ENCODE measurements at places on chromosomes 16 and 17.

DNA sequence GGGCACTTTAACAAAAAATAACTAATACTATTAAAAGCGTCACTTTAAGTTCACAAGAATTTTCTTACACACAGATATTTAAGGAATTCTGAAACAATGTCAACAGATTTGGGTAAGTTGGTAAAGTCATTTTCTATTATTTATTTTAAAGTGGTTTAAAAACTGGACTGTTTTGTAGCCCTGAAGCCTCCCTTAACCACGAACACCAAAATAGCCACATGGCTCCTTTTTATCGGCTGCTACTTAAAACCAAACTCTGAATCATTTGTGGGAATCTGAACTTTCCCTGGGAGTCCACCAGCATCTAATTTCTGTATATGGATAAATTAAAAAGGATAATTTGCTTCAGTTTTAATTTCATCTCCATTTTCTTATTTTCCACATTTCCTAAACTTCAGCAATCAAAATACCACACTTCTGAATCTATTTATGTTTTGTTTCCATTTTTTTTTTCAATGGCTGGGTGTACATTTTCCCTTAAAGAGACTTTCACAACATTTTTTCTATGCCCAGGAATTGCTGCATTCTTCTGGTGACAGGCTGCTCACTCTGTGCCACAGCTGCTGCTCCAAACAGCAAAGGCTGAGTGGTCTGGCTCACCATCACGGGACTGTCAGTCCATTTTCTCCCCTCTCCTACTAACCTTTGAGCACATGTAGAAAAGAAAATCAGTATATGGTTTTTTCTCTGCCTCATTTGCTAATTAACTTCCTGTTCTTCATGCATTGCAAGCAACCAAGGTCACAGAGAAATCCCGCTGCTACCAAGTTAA is 255.5 kb upstream of the KCNJ16 start:
- no peak for DNase-seq

- DNase-seq = no peak
These were observed 34.8 kb downstream of the CBFA2T3 start for GRCh38 chr16:88941913-88942909.

DNA sequence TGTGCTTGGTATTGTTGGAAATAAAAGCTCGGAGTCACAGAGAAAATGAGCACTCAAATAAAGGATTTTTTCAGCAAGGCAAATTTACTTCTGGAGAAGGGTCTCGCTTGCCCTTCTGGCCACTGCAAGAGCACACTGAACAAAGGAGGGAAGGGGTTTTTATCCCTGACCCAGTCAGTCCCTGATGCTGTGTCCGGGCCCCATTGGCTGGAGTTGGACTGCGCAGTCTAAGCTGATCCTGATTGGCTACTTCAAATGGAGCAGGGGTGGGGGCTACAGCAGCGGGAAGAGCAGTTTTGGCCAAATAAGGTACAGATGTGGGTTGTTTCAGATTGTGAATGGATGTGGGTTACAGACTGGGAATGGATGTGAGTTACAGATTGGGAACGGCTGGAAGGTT is 4.3 kb upstream of the NLRP1 start:
- DNase-seq = no peak

- DNase-seq = no peak
These were observed 6.6 kb downstream of the CD300C start for GRCh38 chr17:74539281-74539820.

DNA sequence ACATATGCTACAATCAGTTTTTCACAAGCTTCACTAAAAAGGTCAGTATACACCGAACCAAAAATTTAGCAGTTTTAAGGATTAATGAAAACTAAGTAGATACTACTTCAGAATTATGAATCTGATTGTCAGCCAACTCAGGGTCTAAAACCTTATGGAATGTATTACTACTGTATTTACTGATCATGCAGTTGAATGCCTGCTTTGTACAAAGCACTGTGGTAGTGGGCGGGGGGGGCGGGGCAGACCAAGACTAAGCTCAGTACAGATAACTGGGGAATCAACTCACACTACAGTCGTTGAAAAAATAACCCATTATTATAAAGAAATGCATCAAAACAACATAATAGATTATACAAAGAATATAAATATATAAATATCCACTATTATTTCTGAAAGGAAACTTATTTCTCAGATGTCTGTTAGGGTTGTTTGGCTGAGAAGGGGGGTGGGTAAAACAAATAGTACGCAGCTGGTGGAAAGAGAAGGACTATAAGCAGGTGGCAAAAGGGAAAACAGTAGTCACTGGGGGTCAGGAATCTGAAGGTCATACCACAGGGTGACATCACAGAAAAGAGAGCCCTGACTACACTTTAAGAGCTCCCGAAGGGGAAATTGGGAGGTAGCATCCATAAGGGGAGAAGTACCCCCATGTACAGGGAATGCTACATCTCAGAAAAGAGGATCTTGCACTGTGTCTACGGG is 109.4 kb upstream of the AXIN2 start:
- no peak for DNase-seq

DNA sequence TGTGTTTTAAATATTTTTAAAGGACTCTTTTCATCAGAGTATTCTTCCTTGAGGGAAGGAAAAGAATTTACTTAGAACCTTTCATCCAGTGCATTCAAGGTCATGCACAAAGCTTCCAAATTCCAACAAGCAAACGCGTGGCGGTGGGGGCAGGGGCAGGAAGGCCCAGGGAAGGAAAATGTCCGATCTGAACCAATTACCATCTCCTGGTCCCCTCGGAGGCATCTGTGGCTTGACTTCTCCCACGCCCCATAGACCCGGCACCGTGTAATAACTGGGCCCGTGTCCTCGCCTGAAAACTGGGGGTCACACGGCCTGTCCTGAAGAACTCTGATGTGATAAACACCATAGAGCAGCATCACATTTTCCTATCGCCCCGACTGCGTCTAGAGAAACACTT is 18.3 kb downstream of the MEAK7 start:
- no peak for DNase-seq

GRCh38 chr17:64004218-64004770 is 6.1 kb downstream of the PRR29 start:
- no peak for DNase-seq

DNA sequence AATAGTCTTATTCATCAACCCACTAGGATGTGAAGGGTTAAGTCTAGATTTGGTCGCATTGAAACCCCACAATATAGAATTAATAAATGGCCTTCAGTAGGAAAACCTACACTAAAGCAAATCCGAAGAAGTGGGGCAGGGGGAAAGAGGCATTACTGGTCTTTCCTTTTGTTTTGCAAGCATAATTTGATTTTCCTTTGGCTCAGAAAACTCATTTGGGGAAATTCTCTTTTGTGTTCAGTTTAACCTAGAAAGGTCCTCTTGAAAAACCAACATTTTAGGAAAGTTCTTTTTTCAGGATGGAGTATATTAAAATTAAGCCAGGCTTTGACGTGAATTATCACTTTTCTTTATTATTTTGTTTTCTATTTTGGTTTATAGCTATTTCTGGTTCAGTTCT is 31.7 kb downstream of the ERCC4 start:
- no peak for DNase-seq

- no peak for DNase-seq
These were observed 7.1 kb upstream of the CYTH1 start for GRCh38 chr17:78789149-78789662.

DNA sequence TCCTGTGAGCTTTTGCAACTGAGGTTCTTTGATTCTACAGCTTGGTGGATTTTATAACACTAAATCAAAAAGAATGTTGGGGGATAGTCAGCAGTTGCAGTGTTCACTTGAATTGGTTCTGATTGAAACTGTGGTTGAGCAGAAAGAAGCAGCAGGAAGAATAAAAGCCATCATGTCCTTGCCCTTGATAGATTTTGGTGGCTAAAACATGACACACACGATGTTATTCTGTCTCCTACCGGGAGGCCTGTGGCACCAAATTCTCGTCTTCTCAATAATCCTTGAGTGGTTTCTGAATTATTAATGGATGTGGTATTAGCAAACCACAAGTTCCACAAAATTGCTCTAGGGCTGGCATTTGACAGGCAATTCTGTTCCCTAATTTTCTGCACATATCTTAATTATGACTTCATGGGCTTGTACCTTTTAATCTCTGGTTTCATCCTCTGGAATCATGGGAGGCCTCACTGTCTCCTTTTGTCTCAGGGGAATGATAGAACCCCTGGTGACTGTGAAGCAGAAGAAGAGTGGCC is 338.2 kb downstream of the SNX29 start:
- no peak for DNase-seq

DNA sequence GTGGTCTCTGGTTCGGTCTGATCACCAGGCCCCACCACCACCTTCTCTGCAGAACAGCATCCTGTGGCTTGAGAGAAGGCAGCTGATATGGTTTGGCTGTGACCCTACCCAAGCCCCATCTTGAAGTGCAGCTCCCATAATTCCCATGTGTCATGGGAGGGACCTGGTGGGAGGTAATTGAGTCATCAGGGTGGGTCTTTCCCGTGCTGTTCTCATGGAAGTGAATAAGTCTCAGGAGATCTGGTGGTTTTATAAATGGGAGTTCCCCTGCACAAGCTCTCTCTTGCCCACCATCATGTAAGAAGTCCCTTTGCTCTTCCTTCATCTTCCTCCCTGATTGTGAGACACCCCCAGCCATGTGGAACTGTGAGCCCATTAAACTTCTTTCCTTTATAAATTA is 352.3 kb upstream of the CDH5 start:
- no peak for DNase-seq

DNA sequence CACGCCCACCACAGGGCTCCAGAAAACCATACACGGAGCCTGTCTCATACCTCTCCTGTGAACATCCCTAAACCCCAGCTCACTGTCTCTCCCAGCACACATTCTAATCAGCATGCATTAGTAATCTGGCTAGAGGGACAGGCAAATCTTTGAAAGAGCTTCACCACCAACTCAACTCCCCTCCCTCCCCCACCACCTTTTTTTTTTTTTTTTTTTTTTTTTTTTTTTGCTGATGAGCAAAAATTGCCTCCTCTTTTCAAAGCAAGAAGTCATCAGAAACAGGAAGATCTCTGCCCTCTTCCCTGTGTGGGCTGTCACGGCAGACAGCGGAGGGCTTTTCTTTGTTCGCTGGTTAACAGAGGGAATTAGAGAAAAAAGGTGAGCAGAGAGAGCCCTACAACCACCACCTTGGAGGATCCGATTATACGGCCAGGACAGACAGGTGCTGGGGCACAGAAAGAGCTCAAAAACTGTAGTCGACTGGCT is 19.9 kb downstream of the GAS7 start:
- DNase-seq = no peak

- no peak for DNase-seq
These were observed 577.0 kb downstream of the CDH11 start for GRCh38 chr16:64544859-64545258.

DNA sequence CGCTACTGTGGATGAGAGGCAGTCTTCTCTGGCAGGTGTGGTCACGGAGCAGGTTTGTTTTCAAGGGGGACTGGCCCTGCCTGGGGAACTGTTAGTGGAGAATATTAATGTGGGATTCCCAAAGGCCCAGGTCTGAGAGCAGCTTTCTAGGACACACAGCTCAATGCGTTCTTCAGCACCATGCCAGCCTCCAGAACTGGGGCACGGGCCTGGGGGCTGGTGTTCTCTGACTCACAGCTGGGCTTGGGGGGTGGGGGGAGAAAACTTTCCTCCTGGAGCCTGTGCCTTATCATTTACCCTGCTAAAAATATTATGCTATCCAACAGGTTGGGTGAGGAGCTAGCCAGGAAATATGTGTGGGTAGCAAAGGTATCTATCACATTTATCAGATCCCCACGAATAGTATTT is 13.5 kb upstream of the LHX1 start:
- no peak for DNase-seq

DNA sequence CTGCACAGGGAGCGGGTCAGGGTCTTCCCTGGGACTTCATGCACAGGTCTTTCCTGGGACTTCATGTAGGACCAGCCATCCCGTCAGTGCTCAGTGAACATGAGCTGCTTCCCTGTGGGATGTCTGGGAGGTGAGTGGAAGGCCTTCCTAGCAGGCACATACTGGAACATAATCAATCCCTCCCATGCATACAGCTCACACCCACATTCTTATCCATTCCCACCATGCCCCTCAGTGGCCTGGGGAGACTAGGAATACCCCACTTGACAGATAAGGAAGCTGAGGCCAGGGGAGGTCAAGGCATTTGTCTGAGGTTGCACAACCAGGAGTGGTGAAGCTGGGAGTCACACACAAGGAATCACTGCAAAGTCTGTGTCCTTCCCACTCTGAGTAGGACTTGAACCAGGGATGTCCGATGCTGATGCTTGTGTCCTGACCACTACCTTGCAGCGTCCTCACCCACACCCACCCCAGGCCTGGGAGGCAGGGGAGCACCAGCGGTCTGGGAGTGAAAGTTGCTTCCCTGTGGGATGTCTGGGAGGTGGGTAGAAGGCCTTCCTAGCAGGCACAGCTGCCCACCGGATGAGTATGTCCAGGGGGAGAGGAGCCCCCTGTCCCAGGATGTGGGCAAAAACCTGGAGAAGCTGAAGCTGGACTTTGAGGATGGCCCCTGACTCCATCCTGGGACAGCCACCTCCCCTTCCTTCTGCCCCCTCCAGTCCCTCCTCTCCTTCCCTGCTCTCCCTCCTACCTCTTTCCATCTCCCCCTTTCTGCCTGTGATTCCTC is 1.0 kb upstream of the NLRC5 start:
- no peak for DNase-seq

DNA sequence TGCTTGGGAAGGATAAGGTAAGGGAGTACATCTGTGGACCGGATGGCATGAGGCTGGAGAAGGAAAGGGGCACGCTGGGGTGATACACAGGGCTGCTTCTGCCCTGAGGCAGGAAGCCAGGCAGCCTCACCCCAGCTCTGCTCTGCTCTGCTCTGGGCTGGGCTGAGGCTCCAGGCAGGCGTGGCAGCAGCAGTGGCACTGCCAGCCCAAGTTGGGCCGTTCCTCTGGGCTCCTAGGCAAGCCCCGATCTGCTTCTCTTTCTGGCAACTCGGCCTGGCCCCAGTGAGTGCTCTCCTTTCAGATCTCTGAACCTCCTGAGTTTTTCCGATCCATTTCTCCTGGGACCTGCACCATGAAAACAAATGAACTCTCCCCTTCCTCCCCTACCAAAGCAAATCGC is 44.9 kb downstream of the VAC14 start:
- no peak for DNase-seq
